Stimulated activated CD4-positive, alpha-beta T cell treated with anti-CD3 and anti-CD28 coated beads, TNF-alpha, amount 100 ng/mL, for 24 hours (primary cell): ENCODE measurements at places on chromosomes 2 and 18.

DNA sequence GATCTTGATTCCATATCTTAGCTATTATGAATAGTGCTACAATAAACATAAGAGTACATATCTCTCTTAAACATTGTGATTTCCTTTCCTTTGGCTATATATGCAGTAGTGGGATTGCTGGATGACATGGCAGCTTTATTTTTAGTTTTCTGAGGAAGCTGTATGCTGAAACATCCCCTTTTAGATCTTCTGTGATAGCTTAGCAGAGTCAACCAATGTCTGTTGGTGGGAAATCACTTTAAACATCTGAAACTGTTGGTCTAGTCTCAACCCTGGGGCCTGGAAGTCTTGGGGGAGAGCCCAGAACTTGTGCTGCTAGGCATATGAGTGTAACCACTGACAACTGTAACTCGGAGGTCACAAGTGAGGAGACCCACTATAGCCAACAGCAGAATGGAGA is 378.6 kb upstream of the SLC14A2 start:
- DNase-seq: no peak

DNA sequence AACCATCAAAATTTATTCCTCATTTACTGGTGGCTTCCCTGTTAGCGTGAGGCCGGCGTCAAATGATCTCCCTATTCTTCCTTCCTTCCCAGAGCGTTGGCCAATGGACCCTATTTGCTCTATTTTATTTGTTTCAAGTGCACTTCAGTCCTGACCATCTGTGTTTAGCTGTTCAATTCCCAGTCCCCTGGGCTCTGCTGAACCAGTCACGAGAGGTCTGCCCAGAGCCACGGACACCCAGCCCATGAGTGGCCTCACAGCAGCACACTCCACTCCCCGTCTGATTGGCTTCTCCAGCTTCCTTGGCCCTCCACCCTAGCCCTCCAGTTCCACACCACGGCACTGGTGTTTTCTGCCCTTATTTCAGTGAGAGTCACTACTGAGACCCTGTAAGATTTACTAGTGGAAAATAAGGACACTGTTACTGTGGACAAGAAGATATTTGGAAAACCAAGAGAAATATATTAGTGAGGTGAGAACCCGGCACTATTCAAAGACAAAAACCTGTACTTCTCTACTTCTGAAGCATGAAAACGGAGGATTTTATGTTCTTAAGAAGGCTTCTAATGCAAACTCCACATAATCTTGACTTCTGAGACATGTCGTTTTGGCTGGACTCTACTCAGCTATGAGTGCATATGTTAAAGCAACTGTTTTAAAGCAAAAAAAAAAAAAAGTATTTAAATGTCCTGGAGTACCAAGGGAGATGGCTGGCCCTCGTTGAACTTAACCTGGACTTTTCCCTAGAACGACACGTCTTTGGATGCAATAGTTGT is 86.6 kb downstream of the COL6A3 start:
- DNase-seq: no peak

DNA sequence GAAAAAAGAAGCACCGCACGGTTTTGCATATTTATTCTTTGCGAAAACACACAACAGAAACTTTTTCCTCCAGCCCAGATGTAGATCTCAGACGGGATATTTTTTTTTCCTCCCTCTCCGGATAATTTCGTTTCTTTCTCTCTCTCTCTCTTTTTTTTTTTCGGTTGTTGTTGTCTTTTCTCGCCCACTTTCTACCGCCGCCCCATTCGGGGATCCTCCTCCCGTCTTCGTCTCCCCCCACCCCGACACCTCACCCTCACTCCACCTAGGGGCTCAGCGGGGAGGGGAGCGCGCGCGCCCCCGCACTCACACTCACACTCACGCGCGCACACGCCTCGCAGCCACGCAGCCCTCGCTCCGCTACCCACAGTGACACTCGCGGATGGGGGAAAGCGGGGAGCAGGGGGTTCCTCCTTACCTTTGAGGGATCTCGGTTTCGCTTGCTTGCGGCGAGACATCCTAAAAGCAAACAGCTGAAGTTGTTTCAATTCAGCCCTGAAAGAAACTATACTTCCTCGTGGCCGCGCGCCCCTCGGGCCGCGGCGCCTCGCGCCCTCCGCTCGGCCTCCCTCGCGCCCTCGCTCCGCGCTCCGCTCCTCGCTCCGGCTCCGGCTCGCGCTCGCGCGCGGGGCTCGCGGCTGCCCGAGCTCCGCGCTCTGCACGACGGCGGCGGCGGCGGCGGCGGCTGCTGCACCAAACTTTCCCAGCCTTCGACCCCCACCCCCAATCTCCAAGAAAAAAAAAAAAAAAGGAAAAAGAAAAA is 1.3 kb downstream of the ZNF521 start:
- no peak for DNase-seq

DNA sequence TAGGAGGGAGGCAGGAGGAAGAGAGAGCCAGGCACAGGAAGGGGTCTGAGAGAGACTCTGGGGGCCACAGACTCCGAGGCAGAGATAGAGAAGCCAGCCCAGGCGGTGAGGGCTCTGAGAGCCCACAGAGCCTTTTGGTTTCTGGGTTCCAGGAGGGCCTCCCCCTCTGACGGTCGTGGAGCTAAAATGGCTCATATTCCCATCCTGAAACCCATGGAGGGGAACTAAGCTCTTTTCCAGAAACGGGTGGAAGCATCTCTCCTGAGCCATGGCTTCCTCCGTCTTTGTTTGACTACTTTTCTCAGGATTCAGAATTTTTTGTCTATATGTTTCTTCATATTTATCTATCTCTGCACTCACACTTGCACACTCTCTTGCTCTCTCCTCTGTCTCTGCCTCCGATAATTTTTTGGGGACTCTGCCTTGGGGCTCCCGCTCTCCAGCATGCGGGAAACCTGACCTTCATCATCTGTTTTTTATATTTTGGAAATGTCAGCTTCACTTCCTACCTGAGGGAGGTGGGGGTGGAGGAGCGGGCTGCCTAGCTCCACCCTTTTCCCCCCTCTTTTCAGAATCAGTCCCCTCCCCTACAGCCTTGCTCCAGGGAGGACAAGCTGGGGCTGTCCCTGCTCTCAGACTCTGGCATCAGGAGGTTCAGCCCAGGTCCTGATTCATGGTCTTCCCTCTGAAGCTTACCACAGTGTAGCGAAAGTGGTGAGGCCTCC is 5.0 kb upstream of the PKDCC start:
- no peak for DNase-seq

- DNase-seq: no peak
Observed at GRCh38 chr2:7517851-7518250, 600.6 kb downstream of the RNF144A start.

- DNase-seq: no peak
Observed at GRCh38 chr2:98552499-98553179, 55.7 kb downstream of the COA5 start.

DNA sequence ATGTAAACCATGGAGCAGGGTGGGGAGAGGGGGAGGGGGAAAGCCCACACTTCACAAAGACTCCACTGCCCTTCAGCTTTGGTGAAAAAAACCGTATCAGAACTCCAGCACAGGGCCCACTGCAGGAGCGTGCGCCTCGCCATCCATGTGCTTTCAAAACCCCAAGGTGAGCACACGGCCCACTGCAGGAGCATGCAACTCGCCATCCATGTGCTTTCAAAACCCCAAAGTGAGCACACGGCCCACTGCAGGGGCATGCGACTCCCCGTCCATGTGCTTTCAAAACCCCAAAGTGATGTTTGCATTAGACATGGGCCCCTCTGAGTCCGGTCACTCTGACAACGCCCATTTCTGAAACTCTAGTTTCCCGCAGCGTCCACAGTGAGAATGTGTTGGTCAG is 7.8 kb downstream of the TXNL4A start:
- no peak for DNase-seq

- no peak for DNase-seq
Observed at GRCh38 chr2:121233486-121234110, 51.4 kb downstream of the TFCP2L1 start.

DNA sequence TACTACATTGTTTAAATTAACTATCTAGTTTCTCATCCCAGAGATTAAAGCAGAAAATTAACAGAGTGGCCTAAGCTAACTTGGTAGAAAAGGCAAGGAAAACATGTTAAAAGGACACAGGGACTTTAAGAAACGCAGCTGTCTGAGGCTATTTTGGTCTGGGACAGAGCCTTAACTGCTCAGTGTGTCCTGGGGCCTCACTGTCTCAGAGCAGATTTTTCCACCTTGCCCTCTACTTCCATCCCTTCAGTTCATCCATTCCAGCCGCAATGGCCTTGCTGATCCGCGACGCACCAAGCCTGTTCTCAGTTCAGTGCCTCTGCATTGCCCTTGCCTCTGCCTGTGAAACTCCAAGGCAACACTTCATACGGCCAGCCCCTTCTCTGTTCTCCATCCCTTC is 114.9 kb upstream of the OSR1 start:
- DNase-seq: no peak

DNA sequence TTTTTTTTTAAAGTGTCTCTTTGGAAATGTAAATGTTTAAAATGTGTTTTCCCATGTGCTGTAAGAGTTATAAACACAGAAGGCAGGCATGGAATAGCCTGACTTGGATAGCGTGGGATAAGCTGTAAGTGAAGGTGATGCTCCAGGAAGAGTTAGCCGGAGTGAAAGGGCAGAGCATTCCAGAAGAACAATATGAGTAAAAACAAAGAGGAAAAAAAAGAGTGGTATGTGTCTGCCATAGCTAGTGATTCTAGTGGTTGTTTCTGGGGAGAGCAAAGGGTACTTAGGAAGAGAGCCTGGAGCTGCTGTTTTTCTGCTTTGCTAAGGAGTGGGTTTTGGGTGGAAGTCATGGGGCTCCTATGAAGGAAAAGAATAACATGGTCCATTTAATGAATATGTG is 126.9 kb upstream of the DLGAP1 start:
- DNase-seq: no peak

- no peak for DNase-seq
Observed at GRCh38 chr2:58449286-58450010, 208.3 kb upstream of the FANCL start.

DNA sequence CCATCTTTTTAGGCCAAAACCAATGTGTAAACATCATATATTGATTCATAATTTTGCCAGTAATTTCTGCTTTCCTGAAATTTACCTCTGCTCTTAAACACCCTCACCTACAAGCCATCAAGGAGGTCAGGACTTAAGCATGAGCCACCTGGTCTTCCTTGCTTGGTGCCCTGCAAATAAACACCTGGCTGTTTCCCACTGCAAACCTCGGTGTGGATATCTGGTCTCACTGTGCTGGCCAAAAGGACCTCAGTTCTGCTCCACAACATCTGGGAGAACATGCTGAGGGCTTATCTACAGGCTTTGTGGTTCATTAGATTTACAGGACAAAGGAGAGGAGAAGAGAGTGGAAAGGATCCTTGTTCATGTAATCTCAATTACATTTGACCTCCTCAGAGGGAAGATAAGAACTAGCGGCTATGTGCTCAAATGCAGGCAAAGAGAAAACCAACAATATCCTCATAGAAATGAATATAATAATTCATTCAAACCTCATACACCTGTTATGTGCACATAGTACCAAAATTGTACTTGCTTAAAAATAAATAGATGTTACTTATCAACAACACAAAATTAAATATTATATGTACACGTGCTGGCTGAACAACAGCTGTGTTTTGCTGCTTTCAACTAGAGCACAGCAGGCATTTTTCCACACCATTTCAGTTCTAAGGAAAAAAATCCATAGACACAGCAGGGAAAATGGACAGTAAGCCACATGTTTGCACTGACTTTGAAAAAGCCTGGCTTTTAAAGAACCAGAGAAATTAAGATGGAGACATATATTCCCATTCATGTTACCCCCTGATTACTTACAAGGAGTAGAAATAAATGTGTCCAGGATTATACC is 465.1 kb downstream of the LPIN1 start:
- no peak for DNase-seq

DNA sequence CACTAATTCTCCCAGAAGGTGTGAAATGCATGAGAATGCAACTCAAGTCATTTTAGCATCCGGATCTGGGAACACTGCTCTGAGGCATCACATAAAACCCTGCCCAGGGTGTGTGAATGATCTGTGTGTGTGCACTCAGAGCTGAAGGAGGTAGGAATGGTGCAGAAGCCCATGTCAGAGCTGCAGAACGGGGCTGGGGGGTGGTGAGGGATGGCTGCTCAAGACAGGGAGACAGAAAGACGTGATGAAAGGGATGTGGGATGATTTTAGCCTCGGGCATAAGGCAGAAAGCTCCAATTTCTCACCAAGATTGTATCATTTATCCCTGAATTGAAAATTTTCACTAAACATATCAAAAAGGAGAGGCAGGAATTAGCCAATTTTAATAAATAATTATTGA is 369.1 kb downstream of the EIPR1 start:
- no peak for DNase-seq

GRCh38 chr18:12659904-12660605 is 2.1 kb upstream of the SPIRE1 start:
- DNase-seq: no peak

DNA sequence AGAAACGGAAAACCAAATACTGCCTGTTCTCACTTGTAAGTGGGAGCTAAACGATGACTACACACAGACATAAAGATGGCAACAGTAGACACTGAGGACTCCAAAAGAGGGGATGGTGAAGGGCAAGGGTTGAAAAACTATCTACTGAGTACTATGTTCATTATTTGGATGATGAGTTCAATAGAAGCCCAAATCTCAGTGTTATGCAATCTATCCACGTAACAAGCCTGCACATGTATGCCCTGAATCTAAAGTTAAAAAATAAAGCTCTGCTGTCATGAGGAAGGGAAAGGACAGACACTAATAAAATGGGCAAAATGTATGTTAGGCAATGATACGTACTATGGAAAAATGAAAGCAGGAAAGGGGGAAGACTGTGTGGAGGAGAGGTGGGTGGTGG is 376.0 kb downstream of the TGIF1 start:
- DNase-seq: no peak

DNA sequence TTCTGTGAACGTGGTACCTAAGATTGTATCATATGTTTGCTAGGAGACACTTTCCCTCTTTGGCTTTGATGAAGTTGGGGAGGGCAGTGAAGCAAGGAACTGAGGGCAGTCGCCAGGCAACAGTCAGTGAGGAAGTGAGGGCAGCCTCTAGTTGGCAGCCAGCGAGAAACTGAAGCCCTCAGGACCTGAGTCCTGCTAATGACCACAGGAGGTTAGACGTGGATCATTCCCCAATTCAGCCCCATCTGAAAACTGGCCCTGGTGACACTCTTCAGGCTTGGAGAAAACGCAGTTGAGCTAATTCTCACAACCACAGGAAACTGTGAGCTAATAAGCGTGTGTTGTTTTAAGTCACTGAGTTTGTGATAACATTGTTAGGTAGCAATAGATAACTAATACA is 84.5 kb upstream of the REG3G start:
- DNase-seq: no peak

- DNase-seq: no peak
Observed at GRCh38 chr18:8771930-8772329, 66.6 kb downstream of the MTCL1 start.

GRCh38 chr18:39497821-39498220 is 1932.2 kb upstream of the CELF4 start:
- DNase-seq: no peak

GRCh38 chr2:43387092-43388062 is 161.0 kb upstream of the ZFP36L2 start:
- no peak for DNase-seq

DNA sequence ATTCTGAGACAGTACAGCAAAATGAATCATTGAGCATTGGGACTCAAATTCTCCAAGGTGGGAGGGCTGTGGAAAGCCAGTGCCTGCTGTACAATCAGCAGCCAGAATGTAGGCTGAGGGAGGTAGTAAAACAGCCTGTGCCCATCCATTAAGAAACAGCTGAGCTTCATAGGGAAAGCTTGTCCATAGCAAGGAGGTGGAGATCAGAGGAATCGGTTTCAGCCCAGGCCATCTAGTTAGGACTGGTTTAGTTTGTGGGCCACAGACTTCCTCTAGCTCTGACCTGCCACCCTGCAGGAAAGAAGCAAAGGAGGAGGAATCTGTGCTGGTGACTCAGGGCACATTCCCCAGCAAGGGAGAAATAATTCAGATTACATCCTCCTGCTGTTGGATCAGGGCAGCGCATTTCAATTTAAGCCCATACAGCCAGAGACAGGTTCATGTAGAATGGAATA is 333.4 kb downstream of the SETBP1 start:
- no peak for DNase-seq
